Activated T-helper 1 cell treated with anti-CD3 and anti-CD28 coated beads, Interleukin-2, amount 50 U/mL, for 16 hours (primary cell): ENCODE measurements at places on chromosomes 11 and 22.

DNA sequence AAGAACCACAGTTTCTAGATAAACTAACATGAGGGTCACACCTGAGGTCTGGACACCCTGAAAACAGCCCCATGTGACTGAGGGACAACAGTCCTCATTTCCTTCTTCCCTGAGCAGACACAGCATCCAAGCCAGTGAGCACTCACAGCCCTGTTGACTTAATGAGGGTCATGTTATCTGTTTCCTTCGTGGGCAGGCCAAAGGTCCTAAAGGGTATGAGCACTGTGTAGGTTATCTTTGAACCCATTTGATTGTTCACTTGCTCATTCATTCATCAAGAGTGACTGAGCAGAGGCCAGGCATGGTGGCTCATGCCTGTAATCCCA, 170.7 kb upstream of the B3GAT1 start:
- no peak for DNase-seq

DNA sequence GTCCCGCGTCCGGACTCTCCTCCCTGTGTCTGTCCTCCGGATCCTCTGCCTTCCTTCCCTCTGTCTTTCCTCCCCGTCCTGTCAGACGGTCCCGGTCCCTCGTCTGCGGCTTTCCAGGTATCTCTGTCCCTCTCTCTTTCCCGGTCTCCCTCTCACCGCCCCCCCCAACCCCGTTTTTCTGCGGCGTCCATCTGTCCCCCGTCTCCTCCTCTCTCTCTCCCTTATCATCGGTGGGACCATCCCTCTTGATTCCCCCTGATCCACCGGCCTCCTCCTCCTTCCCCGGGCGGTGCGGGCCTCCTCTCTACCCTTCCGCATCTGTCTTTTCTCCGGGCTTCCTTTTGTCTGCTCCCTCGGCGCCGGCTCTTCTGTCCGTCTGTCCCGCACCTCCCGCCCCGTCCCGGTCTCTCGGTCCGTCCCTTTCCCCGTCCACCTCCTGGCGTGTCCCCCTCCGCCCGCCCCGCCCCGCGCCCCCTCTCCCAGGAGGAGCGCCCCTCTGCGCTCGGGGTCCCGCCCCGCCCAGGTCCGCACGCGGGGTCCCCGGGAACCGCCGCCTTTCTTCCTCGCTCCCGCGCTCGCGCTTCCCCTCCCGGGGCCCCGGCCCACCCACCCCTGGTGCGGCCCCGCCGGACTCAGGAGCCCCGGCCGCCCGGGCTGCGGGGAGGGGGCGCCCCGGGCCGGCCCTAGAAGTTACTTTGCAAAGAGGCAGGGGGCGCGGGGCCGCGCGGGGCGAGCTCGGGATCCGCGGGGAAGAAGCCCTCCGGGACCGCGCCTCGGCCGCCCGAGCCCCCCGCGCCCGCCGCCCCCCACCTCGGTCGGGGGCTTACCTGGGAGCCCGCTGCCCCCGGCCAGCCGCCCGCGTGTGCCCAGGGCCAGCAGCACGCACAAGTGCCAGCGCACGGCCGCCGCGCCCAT, 568 bp downstream of the SCUBE1 start:
- no peak for DNase-seq

DNA sequence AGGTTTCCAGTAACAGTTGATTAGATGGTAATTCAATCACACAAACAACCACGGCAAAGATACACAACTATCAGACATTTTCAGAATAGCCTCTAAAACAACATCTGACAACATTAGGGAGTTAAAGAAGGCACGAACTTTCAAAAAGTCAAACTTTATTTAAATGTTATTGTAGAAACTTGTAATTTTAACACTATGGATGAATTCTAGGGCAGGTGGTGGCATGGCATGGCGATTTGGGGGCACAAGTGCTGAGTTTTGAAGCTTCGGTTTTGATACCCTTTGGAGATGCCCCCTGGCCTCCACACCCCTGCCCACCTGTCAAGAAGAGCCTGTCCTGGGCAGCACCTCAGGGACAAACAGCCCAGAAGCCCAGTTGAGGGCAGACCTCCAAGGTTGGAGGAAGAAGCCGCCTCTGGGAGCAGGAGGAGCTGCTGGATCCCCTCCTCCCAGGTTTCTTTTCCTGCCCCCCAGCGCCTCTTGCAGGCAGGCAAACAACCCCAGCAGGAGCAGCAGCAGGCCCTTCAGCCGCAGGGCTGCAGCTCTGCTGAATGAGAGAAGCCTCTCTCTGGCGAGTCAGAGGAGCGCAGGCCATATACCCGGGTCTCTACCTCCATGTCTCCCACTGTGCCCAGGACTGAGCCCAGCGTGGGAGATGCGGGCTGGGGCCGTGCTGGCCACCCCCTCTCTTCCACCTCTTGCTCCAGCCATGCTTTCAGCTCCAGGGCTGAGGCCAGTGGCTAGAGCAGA, 102.1 kb upstream of the IGLL5 start:
- no peak for DNase-seq

- DNase-seq = no peak
Measured at GRCh38 chr11:132999516-132999915, 532.8 kb downstream of the OPCML start.

- DNase-seq = no peak
Measured at GRCh38 chr11:105399511-105399910, 210.4 kb upstream of the GRIA4 start.
